ENCODE measurements at places on chromosomes 4 and X. TPM values are rescaled to one million over a fixed set of nuclear protein-coding genes. Genes with fewer than 3 reads are reported as not detected.
A peak's percentile ranks its signal among the peaks of the same experiment; 100 is the strongest.

DNA sequence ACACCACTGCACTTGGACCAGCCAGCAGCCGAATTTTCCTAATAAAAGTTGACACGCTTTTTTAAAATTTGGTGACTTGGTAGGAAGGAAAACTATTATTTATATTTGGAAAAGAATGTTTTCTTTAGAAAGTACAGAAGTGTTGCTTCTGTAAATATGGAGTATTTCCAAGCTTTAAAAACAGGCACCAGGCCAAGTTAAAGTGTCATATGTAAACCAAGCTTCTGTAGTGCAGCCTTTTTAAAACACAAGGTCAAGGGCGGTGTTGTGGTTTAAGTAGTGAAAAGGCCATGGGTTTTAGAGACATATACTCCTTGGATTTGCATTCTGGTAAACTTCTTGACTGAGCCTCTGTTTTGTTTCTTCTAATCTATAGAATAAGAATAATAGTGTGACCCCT lies 62.7 kb downstream of the TRIM2 start:
- no peak for DNase-seq

Gene ERCC6L
- total RNA-seq: 11.3 TPM

Gene SHROOM4
- not detected for total RNA-seq

GRCh38 chrX:17021851-17022604 lies 75.6 kb downstream of the REPS2 start:
- no peak for DNase-seq

Gene NLGN4X
- total RNA-seq: not detected

Gene ZNF185
- total RNA-seq: 1.7 TPM

Gene CEP135
- 12.9 TPM for total RNA-seq

DNA sequence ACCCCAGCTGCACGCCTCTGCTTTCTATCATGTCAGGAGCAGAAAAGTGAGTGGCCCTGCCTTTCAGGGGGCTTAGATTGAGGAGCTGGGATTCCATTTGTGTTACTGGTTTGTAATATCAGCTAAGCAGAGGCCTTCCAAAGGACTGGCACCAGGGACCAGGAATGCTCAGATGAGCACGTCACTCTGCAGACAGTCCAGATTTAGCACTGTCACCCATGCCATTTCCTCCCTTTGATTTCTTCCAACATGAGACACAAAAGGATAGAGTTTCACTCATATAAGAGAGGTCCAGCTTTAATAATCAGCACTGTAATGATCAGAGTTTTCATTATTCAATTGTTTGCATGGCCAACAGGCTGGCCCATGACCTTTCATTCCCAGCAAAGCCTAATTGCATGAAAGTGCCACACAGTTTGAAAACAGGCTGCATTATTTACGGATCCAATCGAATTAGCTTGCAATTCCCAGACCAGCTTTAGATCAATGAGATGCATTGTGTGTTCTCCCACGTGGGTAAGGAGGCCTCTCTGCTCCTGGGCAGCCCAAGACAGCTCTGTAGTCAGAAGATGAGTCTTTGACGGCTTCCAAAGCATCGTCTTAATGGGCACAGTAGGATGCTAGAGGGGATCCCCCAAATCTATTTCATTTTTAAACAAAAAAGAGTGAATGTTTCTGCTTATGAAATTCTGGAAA lies 9.8 kb upstream of the SLC2A9 start:
- no peak for DNase-seq

GRCh38 chr4:165319509-165319908 lies 8.0 kb upstream of the MSMO1 start:
- DNase-seq: no peak

DNA sequence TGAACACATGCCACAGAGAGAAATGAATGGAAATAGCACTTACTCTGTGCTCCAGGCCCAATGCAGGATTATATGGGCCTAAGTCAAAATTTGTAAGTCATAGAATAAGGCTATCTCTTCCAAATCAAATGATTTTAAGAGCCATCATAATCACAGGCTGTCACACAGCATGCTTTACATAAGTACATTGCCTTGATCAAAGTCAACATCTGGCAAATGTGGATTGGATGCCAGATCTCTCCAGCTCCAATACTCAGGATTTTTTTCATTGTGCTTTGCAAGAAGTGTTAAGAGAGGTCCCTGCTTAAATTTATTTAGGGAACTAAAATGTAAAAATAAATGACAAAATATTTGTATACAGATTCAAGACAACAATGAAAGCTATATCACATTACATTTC lies 299.9 kb downstream of the PRDM5 start:
- no peak for DNase-seq

DNA sequence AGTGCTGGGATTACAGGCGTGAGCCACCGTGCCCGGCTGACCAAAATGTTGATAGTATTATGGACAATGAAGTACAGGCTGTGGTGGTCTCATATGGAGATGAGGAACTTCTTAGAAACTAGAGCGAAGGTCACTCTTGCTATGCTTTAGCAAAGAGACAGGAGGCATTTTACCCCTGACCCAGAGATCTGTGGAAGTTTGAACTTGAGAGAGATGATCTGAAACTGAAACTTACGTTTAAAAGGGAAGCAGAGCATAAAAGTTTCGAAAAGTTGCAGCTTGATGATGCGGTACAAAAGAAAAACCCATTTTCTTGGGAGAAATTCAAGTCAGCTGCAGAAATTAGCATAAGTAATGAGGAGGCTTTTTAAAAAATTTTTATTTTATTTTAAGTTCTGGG lies 8.5 kb upstream of the CTAG2 start:
- no peak for DNase-seq

Gene NAA11
- not detected for total RNA-seq

- DNase-seq: no peak
Observed at GRCh38 chr4:77631276-77631675, 25.7 kb downstream of the CXCL13 start.

GRCh38 chr4:147968641-147969040 lies 236.8 kb downstream of the ARHGAP10 start:
- no peak for DNase-seq

DNA sequence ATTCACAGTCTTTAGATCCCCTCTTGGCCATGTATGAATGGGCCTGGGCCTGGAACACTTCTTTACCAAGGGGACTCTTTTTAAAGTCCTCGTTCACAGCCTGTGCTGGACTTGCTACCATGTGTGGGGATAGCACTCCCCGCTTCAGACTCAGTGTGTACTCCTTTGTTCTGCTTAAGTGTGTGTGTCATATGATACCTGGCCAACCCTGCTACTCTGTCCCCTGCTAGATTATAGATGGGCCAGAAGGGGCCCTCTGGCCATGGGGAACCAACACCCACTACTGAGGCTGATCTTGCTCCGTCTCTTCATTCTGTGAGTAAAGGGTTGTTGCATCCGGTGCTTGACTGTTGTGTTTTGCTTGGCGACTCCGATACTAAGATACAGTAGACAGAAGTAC lies 8.0 kb downstream of the CCDC110 start:
- no peak for DNase-seq

DNA sequence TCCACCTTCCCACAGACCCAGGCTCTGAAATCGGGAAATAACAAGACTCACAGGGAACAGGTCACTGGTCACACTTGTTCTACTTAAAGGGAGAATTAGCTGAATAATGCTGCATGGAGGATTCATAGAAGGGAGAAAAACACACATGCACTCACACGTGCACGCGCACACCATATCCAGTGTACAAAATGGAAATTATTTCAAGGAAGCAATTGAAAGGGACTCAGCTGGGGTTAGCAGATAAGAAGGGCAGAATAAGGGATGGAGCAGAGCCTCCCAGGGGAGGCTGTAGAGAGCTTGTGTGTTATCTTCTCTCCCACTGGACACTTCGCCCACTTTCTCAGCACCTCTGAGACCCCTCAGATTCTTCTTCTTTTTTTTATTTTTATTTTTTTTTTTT lies 10.3 kb downstream of the GABRQ start:
- no peak for DNase-seq

DNA sequence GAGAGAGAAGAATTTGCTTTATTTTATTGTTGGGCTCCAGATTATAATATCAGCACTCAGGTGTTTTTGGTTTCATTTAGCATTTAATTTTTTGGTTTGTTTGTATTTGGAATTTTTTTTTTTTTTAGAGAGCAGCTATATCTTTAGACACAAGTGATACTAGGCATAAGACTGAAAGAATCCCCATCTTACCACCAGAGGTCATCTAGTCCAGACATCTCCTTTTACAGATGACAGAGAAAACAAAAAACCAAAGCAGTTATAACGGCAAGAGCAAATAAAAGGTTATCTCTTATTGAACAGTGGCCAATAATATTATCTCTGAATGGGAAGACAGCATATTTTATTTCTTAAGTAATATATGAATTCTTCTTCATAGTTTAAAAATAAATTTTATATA lies 22.8 kb downstream of the USP38 start:
- DNase-seq: no peak

DNA sequence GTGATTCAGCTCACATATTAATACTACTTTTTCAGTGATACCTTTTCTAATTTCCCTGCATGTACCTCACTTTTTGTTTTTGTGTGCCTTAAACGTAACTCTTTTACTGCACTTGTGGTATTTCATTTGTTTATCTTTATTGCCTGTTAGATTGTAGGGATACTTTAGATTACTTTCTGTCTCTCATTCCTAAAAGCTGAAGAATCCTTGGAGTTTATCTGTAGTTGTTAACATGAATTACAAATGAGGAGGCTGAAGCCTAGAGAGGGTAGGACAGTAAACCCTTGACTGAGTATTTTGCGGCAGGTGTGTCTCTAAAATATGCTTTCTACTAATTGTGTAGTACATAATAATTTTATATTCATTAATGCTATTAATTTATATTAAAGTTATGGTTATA lies 34.9 kb downstream of the BMP2K start:
- no peak for DNase-seq

Gene GAGE12F
- total RNA-seq: not detected

DNA sequence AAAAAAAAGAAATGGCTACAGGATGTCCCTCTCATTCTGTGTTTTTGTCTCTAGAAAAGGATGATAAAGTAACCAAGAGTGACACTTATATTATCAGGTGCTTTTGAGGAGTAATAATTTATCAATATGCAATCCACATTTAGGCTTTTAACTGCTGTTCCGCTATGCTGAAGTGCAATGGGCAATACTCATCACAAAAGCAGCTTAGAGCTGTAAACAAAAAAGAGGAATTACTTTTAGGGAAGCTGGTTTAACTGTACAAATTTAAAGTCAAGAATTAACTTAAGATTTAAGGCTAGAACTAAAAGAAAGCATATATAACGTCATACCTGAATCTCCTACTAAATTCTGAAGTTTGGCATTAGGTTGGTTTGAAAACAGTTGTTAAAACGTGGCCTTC lies 93.5 kb upstream of the DDX3X start:
- DNase-seq: no peak

DNA sequence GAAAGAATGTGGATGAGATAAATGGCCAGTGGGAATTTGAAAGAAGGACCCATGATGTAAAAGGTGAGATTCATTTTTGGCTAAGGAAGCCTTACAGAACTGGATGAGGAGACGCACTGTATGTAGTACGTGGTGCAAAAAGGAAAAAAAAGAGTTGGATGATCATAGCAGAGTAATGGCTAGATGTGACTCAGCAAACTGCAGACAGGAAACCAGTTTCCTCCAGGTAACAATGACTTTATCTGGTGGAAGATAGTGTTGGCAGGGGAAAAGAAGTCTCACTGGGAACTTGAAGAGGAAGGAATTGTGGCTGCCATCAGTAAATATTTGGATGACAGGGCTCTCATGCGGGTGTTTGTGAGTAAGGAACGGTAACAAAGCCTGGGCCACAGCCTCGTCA lies 243.2 kb downstream of the CPE start:
- DNase-seq: no peak

DNA sequence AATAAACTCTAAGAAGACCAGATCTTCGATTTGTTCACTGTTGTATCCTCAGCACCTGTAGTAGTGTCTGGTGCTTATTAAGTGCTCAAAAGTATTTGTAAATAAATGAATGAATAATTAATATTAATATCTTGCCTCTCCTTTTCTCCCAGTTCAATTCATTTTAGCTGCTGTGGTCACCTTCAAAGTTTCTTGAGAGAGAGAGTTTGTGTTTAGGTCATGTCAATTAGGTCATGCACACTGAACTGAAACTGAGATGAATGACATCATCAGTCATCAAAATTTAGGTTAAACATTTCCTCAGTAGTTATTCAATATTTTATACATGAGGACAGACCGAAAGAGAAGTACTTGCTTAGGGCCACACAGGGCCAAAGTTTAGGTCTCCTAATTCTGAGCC lies 73.5 kb downstream of the ANXA3 start:
- no peak for DNase-seq

DNA sequence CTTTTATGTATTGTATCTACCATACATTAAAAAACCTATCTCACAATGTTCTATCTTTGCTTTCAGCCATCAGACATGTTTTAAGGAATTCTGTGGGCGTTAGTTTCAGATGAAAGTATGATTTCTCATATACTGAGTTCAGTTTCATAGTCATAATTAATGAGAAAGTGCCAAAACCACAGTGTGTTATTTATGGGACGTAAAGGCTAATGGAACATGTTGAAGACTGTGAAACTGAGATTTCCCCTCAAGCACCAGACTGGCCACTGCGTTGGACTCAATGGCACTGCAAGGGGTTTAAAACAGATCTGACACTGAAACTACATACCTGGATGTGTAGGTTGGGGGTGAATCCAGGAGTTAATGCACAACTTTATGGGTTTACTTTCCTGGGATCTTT lies 32.0 kb downstream of the F8 start:
- peak; percentile 5 for DNase-seq

Gene PARM1
- total RNA-seq: not detected

- DNase-seq: no peak
Observed at GRCh38 chrX:109619771-109620170, 5.2 kb downstream of the KCNE5 start.

Gene PRICKLE3
- 25.9 TPM for total RNA-seq

DNA sequence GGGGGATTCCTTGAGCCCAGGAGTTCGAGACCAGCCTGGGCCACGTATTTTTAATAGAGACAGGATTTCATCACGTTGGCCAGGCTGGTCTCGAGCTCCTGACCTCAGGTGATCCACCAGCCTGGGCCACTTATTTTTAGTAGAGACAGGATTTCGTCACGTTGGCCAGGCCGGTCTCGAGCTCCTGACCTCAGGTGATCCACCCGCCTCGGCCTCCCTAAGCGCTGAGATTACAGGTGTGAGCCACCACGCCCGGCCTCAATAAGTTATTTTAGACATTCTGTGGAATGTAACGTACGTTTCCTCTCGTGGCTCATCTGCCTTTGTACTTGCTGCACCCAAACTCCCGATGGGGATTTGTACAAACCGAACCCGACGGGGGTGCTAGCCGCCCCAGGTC lies 8.8 kb downstream of the ASMT start:
- no peak for DNase-seq

GRCh38 chr4:120940547-120940946 lies 18.0 kb upstream of the PRDM5 start:
- DNase-seq: no peak

- DNase-seq: peak; percentile 42
Observed at GRCh38 chr4:89837385-89837992, 528 bp upstream of the SNCA start.

Gene CSN2
- not detected for total RNA-seq

Gene HTATSF1
- total RNA-seq: 35.4 TPM

Gene TKTL2
- total RNA-seq: not detected

Gene GRIA3
- not detected for total RNA-seq
